Naive B cell (primary cell): ENCODE measurements at places on chromosomes 1 and 21.

DNA sequence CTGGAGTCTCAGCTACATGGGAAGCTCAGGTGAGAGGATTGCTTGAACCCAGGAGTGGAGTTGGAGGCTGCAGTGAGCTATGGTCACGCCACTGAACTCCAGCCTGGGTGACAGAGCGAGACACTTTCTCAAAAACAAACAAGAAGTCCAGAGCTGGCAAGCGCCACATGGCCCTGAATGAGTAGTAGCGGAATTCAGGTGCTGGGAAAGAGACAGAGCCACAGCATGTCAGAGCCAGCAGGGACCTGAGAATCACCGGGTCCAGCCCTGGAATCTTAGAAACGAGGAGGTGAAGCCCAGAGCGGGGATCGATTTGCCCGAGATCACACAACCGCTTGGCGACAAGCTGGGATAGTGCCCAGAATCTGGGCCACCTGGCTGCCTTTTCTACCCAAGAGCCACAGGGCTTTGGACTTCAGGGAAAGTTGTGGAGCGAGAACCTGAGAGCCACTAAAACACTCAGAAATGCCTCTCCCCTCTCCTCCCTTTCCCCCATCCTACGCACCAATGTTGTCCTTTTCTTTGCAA, 9.8 kb downstream of the ARL8A start:
- no peak for DNase-seq

DNA sequence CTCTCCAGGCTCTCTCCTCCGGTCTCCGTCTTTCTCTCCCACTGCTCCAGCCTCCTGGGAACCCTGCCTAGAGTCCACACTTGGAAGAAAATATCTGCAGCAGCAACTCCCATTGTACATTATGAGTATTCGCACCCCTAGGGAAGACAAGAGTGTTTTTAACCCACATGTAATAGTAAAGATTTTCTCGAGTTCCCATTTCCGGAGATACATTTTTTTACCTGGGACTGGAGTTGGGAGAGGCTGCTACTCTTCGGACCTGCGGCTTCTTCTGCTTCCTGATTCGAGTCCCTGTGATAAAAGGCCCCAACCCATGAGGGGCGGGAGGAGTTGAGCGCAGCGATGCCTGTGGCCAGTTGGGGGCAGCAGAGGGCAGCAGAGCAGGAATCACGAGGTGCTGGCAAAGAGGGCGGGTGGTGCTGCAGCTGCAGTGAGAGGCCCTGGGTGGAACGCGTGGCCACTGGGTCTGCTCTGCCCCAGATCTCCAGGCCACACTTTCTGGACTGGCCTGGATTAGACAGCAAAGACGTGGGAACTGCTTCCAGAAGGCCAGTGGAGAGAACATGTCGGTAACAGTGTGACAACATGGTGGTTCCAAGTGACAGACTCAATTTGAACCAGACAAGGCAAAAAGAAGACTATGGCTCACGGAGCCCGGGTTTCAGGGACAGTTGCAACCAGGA, 221.0 kb upstream of the CSF3R start:
- peak; percentile 44 for DNase-seq

- DNase-seq, result no peak
These were observed 14.0 kb upstream of the FAAP20 start for GRCh38 chr1:2208309-2209239.

GRCh38 chr1:44827197-44828002, 15.7 kb downstream of the PTCH2 start:
- no peak for DNase-seq

DNA sequence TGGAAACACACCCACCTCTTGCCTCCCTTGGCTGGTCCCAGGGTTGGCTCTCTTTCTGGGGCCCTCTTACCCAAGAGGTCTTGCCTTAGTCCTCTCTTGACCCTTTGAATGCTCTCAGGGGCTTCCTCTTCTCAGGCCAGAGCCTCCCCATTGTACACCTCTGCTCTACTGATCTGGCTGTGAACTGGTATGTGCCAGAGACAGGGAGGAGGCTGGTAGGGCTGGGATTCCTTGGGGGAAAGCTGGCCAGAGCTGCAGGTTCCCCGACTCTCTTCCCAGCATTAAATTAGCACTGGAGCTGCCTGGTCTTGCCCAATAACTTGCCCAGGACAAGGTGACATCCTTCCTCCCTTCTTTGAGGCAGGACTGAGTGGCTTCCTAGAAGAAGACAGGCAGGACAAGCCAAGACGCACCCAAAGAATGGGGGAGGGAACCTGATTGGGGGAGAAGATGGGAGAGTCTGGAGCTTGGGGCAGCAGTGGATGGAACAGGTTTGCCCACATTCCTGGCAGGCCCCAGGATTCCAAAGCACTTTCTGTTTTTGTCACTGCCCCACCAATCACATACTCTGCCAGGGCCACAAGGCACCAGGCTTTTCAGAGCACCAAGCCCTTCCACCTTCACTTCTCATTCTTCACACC, 37.2 kb upstream of the CITED4 start:
- DNase-seq, result no peak

DNA sequence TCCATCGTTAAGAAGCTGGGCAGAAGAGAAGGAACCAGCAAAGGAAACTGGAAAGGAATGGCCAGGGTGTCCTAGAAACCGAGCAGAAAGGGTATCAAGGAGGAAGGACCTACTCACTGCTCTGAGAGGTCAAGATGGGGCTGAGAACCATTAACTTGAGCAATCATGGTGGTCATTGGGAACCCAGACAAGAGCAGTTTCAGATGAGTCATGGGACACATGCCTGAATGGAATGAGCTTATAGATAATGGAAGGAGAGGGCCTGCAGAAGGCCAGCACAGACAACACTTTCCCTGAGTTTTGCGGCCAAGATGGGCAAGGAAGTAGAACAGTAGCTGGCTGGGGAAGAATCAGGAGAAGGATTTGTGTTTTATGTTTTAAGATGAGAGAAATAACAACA, 383.2 kb downstream of the KIF26B start:
- no peak for DNase-seq

DNA sequence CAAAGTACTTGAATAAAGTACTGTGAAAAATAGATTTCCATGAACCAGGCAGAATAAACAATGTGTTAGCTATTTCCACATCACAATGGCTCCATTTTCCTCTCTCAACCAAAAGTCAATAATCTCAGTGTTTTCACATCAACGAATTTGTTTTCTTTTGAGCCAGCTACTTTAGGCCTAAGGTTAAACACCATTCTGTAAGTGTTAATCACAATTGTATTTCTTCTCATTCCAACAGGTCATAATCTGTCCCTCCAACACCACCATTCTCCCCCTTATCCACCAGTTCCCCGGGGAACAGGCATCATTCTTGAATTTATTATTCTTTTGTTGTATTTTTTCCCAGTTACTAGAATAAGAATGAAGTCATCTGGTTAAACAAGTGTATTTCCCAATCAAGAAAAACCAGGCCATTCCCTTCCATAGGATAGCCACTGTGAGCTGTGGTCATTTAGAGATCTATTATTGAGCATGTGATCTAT, 66.2 kb upstream of the PALMD start:
- no peak for DNase-seq

DNA sequence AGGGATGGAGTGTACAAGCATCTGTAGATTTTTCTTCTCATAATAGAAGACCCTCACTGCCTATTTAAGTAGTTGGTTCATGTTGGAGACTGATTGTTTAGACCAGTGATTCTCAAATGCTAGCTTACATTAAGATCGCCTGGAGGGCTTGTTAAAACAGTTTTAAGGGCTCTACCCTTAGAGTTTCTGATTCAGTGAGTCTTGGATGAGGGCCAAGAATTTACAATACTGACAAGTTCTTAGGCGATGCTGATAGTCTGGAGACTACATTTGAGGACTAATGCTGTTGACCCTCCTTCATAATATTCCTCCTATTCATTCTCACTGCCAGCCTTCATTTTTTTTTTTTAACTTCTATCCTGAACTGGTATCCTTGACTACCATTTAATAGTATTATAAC, 15.2 kb upstream of the AGO3 start:
- DNase-seq, result no peak

GRCh38 chr1:37888022-37888700, 28.8 kb upstream of the MTF1 start:
- DNase-seq, result no peak

- no peak for DNase-seq
These were observed 52.4 kb downstream of the XCL1 start for GRCh38 chr1:168628807-168629206.

DNA sequence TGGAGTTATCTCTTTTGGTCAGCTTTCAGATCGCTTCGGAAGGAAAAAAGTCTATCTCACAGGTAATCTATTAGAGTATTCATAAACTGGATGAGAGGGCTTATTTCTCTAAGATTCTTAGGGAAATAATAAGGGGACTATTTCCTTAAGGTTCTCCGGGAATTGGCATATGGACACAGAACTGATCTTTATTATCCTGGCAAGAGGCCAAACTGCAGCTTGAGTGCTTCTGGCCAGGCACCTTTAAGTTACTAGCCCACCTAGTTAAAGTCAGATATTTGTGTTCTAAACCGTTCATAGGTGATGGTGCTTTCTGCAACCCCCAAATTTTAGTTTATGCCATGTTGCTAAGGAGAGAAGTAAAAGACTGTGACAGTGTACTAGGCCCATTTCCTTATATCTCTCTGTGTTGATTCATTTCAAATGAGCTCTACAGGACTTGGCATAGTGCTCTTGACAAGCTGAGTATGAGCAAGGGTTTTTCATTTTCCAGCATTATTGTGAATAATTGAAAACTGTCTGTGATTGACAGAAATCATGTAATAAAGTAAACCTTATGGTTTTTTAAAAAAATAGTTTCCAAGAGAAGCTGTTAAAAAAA, 43.4 kb downstream of the SLC22A15 start:
- no peak for DNase-seq

DNA sequence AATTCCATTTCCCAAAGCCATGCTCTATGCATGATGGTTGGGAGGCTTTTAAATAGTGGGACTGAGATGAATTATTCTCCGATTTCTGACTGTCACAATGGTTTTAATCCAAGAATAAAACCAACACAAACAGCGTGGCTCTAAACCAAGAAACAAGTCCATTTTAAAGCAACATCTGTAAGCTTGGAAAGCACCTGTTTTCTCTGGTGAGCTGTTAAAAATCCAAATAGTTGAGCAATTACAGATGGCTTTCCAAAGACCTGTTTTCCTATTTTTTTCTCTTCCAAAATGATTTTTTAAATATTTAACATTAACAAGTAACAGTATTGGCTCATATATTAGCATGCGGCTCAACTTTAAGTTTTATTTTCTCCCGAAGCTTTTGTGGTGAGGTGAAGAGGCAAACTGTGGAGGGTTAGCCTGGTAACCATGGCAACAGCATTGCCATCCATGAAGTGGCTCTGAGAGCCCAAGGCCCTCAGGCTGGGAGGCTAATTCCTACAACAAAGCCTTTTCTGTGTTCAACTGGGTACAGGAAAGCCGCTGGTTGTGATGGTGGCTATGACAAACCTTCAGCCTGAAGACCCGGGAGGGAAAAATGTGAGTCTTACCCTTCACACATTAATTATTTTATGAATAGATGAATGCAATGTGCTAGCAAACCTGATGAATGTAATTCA, 56.7 kb upstream of the B3GALT5 start:
- no peak for DNase-seq

DNA sequence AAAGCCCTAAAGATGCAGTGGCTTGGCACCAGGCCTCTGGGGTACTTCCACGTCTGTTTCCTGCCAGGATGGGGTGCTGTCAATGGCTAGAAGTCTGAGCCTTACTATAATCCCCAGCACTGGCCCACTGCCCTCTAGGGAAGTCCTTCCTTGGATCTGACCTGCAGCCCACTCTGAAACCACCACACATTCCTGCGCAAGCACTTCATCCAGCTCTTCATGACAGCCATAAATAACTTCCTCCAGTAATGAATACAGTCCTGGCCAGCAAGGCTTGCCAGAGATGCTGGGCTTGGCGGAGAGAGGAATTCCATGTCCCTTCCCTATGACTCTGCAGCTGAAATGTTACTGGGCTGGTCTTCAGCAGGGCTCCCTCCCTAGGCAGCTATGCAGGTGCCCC, 32.6 kb downstream of the ALPL start:
- no peak for DNase-seq

DNA sequence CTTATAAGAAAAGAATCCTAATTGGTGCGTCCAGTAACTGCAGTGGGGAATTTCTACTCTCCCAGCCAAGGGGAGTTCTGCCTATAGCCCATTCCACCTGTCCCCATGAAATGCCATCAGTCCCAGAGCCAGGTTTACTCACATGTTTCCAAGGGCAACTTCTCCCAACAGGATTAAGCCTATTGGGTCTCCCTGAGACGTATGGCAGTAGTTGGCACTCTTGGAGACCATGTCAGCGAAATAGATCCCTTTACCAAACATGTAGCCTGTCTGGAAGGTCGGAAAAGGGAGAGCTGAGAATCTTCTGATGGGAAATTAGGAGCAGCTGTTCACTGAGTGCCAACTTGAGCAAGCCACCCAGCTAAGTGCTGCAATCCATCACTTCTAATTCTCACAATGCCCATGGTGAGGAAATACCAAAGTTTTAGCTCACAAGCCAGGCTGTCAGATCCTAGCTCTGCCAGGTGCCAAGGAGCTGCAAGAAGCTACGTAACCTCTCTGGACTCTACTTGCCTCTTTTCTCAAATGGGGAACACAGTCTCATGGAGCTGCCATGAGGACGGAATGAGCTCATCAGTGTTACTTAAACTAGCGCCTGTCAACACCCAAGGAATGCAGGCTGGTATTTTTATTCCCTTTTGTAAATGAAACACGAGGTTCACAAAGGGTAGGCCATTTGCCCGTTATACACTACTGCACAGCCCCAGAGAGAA, 43.9 kb downstream of the PARP1 start:
- no peak for DNase-seq

GRCh38 chr21:45054927-45055612, 19.3 kb upstream of the ADARB1 start:
- no peak for DNase-seq

DNA sequence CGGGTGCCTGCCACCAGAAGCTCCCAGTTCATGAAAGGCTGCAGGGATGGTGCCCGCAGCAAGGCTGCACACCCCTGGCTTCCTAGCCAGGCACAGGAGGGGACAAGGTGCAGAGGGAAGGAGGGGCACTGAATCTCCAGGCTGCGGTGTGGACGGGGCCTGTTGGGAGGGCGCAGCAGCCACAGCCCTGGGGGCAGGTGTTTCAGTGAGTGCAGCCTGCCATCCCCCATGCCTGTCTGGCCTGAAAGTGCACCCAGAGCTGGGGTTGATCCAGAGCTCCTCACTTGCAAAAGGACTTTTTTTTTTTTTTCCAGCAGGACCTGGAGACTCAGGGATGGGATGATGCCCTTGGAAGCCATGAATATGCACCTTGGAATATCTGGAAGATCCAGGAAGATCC, 153.7 kb upstream of the C1orf174 start:
- no peak for DNase-seq

DNA sequence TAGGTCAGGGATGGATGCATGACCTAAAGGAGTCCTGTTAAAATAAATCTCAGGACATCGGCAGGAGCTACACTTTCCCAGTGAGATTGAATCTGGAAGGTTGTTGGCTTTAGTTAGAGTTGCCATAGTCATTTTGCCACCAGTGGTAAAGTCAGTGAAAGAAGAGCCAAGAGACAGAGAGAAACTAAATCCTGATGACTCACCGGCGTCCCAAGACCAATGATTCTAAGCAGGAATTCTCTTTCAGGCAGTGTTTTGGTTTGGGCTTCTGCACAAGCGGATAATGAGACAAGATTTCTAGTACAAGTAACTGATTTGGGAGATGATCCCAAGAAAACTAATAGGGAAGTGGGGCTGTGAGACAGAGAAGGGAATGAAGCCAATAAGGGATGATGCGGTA, 88.8 kb upstream of the ETS2 start:
- DNase-seq, result no peak

GRCh38 chr1:206931709-206932108, 10.0 kb upstream of the FCMR start:
- no peak for DNase-seq
